ENCODE measurements at places on chromosomes 2 and 18.

DNA sequence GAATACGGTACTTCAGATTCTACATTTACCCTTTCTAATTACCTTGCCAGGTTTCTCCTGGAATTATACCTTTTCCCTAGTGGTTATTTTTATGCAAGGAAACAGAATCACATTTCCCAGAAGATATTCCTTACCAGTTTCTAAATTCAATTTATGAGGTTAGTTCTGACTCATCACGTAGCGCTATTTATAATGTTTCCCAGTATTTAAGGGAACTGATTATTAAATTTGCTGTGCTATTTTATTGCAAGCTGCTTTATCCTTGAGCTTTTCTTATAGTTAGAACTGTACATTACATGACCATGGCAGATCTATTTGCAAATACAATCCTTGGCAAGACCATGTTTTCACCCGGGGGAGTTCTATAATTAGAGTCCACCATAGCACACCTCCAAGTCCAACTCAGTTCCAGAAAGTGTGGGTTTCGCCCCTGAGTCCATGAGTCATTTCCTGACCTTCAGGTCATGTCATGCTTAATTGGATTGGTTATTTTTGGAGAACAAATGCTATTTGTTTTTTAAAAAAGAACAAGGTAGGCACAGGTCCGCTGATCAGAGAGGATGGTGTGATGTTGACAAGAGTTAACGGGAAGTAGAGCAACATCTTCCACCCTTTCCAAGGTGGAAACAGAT lies 126.6 kb downstream of the ZNF532 start:
- no peak for DNase-seq

DNA sequence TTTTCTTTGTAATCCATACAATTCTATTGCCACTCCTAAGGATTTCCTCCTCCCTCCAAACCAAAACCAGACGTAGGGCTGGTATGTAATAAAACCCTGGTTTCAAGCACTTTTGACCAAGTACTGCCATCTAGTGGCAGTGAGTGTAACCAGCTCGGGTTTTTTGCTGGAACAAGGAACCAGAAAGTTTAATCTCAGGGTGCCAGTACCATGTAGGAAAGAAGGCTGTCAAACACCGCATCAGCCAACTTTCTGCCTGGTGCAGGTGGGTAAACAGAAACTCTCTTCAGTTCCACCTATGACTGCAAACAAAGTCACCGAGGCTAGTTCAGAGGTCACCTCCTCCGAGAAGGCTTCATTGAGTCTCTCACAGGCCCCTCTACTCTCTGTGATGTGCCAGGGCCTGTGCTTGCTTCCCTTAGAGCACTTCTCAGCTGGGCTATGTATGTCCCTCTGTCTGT lies 10.2 kb upstream of the THNSL2 start:
- DNase-seq, result no peak

DNA sequence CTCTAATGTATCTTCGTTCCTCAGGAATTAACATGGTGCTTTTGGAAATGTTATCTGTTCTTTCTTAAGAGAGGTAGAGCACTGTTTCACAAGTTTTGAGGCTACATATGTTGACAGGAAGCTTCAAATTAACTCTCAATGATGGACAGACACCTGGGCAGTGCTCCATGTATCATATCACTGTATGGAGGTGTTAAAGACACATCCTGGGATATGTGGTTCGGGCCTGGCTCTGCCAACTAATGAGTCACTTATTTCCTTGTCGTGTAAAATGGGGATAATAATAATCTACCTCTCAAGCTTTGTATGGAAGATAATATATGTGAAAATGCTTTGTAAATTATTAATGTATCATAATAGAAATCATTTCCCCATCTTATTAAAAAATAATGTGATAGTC lies 90.2 kb downstream of the PARD3B start:
- no peak for DNase-seq

- DNase-seq, result no peak
Measured at GRCh38 chr2:176392744-176393414, 123.6 kb downstream of the MTX2 start.

GRCh38 chr2:240593026-240593702 lies 6.6 kb downstream of the CAPN10 start:
- DNase-seq, result no peak

DNA sequence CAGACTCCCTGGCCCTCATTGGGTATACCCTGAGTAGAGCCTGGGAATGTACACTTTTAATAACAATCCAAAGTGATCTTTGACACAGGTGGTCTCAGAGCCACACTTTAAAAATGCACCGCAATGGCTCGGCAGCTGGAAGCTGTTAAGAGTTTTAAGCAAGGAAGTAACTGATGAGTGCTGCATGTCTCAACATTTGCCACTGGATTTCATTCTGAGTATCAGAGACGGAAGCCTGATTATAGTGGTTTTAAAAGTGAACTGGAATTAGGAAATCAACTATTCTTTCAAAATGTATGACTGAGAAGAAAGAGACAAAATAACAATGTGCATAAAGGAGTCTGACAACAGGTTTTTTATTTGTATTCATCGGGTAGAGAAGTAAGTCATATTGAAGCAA lies 7.5 kb downstream of the MBOAT2 start:
- DNase-seq, result no peak

DNA sequence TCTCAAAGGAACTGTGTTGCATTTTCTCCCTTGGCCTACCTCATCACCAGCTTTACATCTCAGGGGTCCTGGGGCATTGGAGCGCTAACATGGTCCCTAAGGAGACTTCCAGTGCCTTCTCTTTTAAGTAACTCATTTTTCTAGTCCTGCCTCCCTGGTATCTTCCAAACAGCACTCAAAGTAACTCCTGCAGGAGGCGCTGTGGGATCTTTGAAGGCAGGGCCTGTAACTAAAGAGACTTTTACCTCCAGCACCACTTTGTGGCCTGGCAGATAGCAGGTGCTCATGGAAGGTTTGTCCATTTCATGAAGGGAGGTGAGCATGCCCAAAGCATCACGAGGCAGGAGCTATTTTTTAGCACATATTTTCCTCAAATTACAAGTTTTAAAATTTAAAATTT lies 411.0 kb upstream of the GYPC start:
- no peak for DNase-seq

GRCh38 chr18:43396266-43396665 lies 119.0 kb upstream of the SYT4 start:
- no peak for DNase-seq

DNA sequence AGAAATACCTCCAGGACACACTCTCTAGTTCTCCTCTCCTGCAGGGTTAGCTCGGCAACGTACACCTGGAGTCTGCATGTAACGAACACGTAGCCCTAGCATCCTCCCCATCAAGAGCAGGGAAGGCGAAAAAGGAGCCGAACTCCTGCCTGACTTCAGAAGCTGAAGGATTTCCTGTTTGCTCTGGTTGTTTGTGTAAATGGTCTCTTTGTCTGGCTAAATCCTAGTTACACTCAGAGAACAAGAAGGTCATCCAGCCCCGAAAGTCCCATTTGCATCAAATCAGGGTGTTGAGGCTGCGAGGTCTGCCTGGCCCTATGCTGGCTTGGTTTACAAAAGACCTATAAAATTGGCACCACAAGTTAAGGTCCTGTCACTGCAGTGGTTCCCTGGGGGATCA lies 66.4 kb upstream of the POMC start:
- no peak for DNase-seq

GRCh38 chr2:197920592-197921201 lies 116.3 kb downstream of the PLCL1 start:
- no peak for DNase-seq

- no peak for DNase-seq
Measured at GRCh38 chr2:61693744-61694143, 155.6 kb upstream of the XPO1 start.

DNA sequence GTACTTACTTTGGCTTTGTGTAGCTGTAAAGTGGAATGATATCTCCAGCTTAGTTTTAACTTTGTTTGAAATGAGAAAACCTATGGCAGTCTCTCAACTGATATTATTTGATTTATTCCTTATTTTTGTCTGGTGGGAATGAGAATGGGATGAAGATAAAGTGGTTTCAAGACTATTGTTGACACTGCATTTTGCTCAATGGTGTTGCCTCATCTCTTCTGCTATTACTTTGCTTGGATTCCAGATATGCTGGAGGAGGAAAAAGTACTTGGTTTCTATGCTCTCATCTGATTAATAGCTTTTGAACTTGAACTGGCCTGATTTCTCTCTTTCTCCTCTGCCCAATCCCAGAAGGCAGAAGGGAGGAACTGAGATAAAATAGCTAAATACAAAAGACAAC lies 198.2 kb downstream of the CTNNA2 start:
- no peak for DNase-seq

GRCh38 chr2:98801921-98802321 lies 71.0 kb upstream of the MGAT4A start:
- DNase-seq, result no peak

GRCh38 chr2:7242189-7242867 lies 325.1 kb downstream of the RNF144A start:
- no peak for DNase-seq

DNA sequence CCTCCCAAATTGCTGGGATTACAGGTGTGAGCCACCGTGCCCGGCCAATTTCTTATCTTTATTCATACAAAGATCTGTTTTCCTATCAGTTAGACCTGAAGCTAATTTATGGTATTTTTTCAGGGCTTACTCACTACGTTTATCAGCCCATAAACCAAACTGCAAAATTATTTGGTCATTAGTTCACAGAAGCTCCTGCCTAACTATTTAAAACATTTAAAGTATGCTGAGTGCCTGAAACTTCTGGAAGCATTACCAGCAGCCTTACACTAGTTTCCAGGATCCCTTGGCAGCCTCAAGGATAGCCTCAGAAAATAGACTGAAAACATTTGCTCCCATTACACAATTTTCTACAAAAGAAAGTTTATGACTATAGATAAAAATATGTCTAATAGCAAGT lies 68.8 kb downstream of the GALNT13 start:
- DNase-seq, result no peak

- no peak for DNase-seq
Measured at GRCh38 chr2:132429941-132430573, 13.5 kb downstream of the GPR39 start.

DNA sequence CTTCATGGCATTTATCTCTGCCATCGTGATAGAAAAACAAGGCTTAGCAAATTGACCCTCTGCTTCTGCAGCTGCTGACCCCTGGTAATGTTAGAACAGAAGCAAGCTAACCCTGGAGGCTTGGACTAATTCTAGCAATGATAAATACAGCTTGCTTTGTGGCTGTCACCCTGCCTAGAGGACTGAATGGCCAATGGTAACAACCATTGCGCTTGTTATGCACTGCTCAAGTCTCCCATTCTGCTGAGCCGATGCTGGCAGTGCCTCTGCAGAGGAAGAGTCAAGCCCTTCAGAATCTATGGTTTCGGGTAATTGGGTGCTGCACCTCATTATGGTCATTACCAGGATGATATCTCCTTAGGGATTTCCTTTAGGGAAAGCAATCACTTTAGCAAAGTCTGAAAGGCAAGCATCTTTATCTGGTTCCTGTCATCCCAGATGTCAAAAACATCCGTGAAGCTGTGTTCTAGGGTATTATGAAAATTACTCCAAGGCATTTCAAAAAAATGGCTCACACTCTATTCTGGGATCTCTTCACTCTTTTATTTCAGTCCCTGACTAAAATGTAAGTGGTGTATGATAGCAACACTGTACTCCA lies 186.8 kb upstream of the DLGAP1 start:
- no peak for DNase-seq

- no peak for DNase-seq
Measured at GRCh38 chr2:156897548-156897947, 360.0 kb upstream of the GALNT5 start.

DNA sequence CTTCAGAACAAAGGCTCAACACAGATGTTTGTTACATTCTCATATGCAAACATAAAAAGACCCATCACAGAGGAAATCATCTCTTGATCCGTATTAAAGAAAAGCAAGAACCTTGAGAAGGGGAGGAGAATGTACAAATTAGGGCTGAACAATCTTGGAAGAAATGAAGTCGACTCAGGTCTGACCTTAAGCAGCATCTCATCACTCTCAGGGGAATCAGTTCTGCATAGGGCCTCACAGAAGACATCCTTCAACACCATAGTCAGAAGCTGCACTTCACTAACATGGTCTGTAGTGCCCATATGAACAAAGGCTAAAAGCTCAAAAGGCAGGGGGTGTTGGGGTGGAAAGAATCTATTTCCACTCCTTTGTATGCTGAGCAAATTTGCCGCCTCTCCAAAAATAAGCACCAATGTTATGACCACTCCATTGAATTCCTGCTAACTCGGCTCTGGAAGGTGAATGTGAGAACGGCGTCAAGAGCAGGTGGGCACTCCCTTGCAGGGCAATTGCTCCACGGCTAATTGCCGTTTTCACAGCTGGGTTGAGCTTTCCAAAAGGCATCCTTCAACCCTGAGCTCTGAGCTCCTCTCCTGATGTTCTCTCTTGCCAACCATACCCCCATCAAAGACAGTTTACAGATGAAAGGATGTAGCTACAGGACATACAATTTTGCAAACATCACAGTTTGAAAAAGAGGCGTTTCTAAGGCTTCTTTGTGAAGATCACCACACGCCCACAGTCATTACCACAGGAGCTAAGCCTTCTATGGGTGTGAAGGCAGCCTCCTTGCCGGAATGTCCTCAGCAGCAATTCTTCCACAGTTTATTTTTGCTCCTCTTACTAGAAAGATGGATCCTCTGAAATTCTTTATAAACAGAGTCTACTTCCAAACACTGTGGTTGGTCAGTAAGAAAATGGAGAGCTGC lies 10.0 kb downstream of the KLF7 start:
- no peak for DNase-seq

GRCh38 chr2:217722883-217723472 lies 279.8 kb downstream of the TNS1 start:
- DNase-seq, result no peak

DNA sequence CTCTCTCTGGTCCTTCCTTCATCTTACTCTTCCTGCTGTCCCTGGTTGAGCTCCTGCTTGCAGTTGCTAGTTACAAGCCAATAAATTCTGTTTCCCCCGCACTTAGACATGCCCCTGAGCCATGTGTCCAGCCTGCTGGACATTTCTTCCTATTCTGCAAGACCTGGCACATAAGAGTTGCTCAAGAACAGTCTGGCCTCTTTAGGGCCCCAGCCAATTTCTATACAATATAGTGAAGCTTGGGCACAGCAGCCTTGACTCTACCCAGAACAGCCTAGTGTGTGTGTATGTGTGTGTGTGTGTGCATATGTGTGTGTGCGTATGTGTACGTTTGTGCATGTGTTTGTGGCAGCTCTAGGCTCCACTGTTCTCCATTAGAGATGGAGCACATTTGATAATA lies 276.0 kb downstream of the CYRIA start:
- DNase-seq, result no peak

DNA sequence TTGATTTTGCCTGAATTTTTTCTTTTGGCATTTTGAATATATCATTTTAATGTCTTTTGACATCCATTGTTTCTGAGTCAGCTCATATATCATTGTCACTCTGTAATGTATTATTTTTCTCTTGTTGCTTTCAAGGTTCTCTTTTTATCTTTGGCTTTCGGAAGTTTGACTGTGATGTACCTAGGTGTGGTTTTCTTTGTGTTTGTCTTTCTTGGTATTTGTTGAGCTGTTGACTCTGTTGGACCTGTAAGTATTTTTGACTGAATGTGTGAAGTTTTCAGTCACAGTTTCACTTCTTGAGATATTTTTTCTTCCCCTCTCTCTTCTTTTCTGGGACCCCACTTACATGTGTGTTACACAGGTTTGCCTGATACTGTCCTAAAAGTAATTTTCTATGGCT lies 24.9 kb upstream of the DRC1 start:
- DNase-seq, result no peak

Measured in NCI-H510A (cell line).